ENCODE measurements at places on chromosomes 1 and 21. TPM values are rescaled to one million over a fixed set of nuclear protein-coding genes. Genes with fewer than 3 reads are reported as not detected.

GRCh38 chr1:104706631-104707147 is 957.0 kb downstream of the AMY1C start:
- no peaks in the 10 kb centered on the region for H3K27me3 ChIP-seq
- H3K4me1 ChIP-seq, result no peaks in the 10 kb centered on the region
- no peak overlapping the region for H3K27ac ChIP-seq
- no peak overlapping the region for H3K4me3 ChIP-seq
- H3K36me3 ChIP-seq, result no peaks in the 10 kb centered on the region

The FCER1G gene
- 2.2 TPM for total RNA-seq

GRCh38 chr1:190759807-190760206 is 282.1 kb upstream of the BRINP3 start:
- no peak for DNase-seq
- H3K27ac ChIP-seq, result no peak overlapping the region
- H3K27me3 ChIP-seq, result no peaks in the 10 kb centered on the region

The TCHH gene
- not detected for total RNA-seq

DNA sequence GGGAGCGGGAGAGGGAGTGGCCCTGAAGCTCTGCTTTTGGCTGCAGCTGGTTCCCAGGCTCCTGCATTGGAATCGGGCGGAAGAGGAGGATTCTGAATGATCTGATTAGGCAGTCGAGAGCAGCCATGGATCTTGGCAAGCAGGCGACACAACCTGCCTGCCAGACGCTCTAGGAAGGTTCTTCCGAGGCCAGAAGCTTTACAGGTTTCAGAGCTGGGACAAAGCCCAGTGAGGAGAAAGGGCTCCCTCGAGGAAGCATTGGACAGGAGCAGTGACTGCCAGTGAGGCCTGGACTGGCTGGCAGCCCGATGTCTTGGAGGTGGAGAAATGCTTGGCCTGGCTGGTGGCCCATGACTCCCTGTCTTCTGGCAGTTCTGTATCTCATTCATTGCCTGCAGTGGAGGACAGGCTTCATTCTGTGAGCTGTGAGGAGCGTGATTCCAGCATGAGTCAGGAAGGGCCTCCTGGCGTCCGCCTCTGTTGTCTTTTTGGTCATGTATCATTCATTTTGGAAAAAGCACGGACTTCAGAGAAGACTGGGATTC is 132.7 kb upstream of the IPO9 start:
- no peaks in the 10 kb centered on the region for H3K4me1 ChIP-seq
- no peak overlapping the region for H3K4me3 ChIP-seq
- H3K27me3 ChIP-seq, result no peaks in the 10 kb centered on the region
- H3K27ac ChIP-seq, result no peak overlapping the region
- no peaks in the 10 kb centered on the region for H3K36me3 ChIP-seq

DNA sequence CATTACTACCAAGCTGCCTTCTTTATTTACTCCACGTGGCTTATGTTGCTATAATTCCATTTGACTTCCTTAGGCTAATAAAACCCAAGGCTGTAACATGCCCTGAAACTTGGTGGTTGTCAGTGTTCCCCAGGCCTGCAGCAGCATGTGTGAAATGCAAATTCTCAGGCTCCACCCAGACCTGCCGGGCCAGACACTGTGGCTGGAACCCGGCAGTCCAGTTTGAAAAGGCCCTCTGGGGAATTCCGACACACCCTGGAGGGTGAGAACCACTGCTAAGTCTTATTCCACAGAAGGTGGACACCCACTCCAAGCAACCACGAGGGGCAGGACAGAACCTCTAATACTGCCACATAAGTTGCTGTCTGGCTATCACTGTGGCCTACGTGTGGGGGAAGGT is 41.4 kb downstream of the URB1 start:
- DNase-seq, result no peak
- no peak overlapping the region for H3K27ac ChIP-seq
- H3K36me3 ChIP-seq, result peaks cover 19% of the 10 kb centered on the region

DNA sequence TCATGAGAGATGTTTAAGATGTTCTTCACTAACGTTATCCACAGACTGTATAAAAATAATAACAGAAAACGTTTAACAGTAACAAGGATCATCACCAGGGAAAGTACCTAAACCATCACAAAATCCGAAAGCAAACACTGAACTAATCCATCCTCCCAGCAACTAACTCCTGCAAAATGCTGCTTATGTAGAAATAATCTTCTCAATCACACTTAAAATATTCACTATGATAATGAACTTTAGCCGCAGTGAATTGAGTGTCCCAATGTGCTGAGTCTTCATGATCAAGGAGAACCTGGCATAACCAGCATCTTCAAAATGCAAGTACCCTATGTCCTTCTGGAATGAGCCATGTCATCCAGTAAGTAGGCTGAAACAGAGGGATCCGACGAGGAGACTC is 166.1 kb downstream of the LTN1 start:
- no peak overlapping the region for H3K27ac ChIP-seq
- no peak for DNase-seq
- H3K36me3 ChIP-seq, result no peaks in the 10 kb centered on the region
- no peak overlapping the region for H3K4me3 ChIP-seq
- peaks cover 18% of the 10 kb centered on the region for H3K4me1 ChIP-seq
- no peaks in the 10 kb centered on the region for H3K27me3 ChIP-seq

DNA sequence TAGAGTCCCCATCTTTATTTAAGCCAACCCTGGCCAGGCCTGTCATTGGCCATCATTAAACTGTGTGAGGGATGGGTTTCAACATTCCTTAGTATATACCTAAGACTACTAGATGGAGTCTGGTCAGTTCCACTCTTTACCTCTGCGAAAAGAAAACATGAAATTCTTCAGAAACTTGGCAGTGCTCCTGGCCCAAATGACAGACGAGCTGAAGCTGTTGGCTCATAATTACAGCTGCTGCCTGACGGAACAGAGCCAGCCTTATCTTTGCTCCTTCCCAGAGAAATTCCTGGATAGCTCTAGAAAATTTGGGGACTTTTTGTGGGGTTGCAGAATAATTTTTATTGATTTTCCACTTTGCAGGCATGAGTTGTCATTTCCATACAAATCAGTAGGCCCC is 30.4 kb downstream of the NPHS2 start:
- no peaks in the 10 kb centered on the region for H3K4me1 ChIP-seq
- no peaks in the 10 kb centered on the region for H3K27me3 ChIP-seq
- no peak overlapping the region for H3K27ac ChIP-seq
- no peak overlapping the region for H3K4me3 ChIP-seq

Measured in endothelial cell of umbilical vein (primary cell).